ENCODE measurements at places on chromosomes 3 and 15.

DNA sequence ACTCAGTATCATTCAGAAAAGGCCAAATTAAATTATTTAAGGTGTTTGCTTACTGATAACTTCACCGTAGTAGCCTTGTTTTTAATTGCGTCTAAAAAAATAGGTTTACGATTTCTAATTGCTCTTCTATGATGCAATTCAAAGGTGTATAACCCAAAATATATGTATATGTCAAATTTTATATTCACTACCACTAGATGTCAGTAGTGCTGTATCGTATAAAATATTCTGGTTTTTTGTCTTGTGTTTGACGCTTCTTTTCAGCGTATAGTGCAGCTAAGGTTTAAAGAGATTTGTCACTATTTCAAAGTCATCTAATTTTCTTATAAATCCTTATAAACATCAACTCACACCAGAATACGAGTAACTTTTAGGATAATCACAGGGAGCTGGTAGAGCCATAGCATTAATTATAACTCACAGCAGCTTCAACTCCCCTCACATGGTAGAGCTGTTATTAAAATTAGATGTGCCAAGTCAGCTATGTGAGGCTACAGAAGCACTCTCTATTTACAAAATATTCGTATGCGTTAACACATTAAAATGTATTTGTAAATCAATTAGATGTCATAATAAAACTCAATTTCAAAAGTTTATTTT is 3.5 kb downstream of the PFN2 start:
- no peak for DNase-seq

DNA sequence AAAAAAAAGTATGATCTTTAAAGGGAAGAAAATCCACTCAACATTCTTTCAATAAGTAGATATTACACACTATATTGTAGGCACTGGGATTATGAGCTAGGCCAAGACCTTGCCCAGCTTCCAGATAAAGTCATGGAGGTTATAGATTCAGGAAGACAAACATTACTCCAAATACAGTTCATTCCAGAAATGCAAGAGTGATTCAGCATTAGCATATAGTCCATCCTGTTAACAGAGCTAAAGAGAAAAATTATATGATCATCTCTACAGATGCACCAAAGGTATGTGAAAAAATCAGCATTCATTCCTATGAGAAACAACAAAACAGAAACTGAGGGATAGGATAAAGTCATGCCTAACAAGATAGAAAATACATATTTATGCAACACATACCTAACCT is 42.1 kb upstream of the NSMCE3 start:
- DNase-seq: no peak

- DNase-seq: no peak
Observed at GRCh38 chr15:92902737-92903593, 2.8 kb downstream of the CHD2 start.

- peak; percentile 29 for DNase-seq
Observed at GRCh38 chr15:43518197-43518761, 871 bp downstream of the MAP1A start.

DNA sequence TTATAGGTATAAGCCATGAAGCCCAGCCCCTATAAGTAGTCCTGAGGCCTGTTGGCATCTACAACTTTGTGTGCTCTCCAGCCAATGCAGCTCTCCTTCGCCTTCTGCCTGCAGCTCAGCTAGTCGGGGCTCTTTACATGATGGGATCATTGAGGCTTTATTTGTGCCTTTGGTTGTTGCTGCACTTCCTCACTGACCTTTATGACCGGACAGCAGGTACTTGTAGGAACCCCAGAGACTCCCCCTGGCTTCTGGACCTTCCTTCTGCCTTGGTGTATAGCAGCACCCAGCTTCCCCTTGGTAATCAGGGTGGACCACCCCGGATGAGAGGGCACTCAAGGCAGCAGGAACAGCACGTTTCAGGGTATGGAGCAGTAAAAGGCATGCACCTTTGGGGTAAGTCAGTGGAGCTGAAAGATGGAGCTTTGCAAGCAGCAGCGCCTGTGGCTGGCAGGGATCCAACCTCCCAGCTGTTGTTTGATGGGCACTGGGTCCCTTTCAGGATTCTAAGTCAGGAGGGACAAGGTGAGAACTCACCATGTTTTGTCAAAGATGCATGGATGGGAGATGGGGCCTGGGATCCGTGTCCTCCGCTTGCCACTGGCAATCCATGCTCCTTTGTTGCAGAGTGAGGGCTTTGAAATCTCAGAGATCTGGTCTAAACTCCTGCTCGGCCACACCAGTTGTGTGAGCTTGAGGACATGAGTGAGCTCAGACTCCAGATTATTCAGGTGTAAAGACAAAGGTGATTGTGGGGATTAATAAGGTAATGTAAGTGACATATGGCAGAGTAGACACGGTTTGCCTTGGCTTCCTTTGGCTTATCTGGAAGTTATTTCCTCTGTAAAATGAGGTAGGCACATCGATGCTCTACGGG is 65.1 kb upstream of the KLF13 start:
- DNase-seq: no peak

GRCh38 chr15:40595219-40595618 is 1.2 kb downstream of the KNL1 start:
- no peak for DNase-seq

DNA sequence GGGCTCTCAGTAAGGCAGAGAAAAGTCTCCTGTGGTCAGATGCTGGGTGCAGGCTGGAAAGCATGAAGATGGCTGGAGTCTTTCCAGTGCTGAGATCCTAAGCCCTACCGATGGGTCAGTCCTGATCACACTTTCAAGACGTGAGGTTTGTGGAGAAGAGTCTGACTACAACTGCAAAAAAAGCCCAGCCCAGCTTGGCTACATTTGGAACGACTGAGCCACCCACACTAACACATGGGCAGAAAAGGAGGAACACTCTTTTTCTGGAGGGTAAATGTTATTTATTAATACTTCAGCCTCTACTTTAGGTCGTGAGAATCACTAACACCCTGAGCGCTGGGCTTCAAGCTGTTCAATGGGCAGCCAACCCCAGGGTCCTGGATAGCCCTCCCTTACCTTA is 22.0 kb upstream of the C3orf22 start:
- DNase-seq: no peak

GRCh38 chr3:160065282-160065681 is 76.6 kb downstream of the IL12A start:
- no peak for DNase-seq

DNA sequence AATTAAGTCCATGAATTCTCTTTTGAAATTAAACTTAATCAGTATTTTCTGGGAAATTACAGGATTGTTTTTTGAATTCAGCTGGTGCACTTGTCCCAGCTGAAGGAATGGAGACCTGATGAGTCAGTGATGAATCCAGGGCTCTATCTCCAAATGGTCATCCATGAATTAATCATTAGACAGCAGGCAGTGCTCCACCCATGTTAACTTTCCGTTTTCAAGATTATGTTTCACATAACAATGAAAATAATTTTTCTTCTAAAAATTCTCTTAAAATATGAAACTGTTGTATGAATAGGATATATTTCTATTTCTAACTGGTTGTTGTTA is 13.9 kb upstream of the PAQR9 start:
- DNase-seq: no peak

DNA sequence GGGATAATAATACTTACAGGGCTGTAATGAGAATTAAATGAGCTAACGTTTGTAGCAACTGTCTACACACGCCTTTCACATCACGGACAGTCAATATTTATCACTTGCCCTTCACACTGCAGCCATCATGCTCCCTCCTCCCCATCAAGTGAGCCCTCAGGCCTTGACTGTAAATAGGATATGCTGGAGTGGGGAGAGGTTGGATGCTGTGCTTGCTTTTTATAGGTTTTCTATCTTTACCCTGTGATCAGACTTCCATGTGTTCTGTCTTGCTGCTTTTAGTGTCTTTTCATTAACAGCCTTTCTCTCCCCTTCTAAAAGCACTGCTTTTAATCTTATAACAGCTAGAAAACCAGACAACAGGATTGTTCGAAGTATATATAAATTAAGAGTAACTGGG is 12.8 kb upstream of the MAGEF1 start:
- no peak for DNase-seq

Data from CD4-positive, alpha-beta T cell treated with Interleukin-6 for 4 hours (primary cell).